ENCODE measurements at places on chromosomes 6 and 20.
A peak's percentile ranks its signal among the peaks of the same experiment; 100 is the strongest.

DNA sequence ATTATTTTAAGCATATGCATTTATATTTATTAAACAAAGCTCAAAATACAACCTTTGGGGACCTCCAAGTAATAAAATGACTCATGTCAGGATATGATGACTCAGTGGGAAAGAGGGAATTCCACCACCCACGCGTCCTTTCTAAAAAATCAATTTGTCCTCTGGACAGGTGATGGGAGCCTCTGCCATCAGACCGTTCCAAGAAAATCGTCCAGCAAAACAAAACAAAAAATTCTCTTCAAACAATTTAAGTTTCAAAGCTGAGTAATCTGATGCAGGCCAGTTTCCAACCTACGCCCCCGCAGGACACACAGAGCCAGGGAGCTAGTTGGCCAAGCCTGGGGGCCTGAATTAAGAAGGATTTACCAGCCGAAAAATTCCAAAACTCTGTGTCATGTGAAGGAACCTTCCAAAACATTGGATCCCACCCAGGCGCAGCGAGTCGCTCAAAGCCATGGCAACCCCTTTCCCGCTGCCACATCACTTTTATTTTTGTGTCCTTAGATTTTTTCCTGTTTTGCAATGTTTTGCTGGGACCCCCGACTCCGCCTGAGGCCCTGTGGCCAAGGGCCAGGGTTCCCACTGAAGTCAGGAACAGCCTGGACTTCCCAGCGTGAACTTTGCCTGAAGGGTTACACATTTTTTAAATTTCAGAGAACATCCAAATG is 95.3 kb downstream of the NFATC2 start:
- DNase-seq: no peak

DNA sequence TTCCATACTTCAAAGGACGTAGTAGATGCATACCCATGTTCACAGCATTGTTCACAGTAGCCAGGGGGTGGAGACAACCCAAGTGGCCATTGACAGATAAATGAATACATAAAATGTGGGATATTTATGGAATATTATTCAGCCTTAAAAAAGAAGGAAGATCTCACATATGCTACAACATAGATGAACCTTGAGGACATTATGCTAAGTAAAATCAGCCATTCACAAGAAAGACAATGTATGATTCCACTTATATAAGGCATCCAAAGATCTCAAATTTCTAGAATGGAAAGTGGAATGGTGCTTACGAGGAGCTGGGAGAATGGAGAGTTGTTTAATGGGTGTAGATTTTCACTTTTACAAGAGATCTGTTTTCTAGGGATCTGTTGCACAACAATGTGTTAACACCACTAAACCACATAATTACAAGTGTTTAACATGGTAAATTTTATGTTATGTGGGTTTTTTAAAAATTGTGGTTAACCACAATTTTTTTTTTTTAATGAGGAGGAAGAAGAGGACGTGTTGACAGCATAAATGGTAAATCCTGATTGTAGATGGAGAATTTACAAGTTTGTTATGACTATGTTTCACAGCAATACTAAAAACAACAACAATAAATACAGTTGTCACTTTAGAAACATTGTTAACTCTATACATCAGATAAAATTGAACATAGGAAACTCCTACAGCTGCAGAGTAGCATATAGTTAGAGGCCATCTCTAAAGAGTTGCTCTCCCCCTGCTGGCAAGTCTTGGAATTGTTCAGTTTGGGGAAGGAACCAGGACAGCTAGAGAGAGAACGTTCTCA is 41.6 kb downstream of the CCN2 start:
- no peak for DNase-seq

DNA sequence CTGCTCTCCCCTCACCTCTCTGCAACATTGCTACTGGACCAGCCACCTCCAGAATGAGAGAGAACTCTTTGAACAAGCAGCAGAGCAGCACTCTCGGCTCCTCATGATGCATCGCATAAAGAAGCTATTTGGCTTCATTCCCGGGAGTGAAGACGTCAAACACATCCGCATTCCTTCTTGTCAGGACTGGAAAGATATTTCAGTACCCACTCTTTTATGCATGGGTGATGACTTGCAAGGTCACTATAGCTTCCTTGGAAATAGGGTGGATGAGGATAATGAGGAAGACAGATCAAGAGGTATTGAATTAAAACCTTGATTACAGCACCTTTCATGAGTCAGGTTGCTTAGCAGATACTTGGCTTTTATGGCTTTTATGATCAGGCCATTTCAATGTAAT is 4.3 kb downstream of the CALHM4 start:
- DNase-seq: peak; percentile 28

- no peak for DNase-seq
Observed at GRCh38 chr6:13453771-13454251, 33.6 kb downstream of the GFOD1 start.

DNA sequence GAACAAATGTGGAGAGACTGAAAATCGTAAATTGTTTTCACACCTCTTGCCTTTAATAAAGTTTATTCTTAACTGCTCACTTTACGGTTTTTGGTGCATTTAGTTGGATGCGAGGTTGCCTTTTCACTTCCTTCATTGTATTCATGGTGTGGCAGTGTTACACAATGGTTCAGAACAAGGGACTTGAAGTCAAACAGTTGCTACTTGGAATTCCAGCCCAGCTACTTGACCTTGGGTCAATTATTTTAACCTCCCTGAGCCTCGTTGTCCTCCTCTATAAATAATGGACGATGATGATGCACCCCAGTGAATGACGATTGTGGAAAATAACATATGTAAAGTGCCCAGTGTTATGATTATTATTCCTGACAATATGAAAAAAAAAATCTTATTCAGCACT is 72.3 kb downstream of the CARMIL1 start:
- no peak for DNase-seq

DNA sequence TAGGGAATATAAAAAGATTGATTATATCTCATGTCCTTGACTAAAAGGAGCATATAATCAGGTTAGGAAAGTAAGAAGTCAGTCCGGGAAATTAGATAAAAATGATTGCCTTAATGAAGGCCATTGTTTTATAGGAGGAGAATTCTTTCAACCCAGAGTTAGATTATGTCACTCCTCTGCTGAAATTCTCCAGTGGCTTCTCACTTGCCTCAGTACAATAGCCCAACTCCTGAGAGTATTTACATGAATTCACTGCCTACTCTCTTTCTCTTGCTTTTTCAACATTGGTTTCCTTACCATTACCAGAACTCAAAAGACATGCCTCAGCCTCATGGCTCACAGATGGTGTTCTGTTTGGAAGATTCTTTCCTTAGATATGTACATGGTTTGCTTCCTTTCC is 114.9 kb downstream of the EPHA7 start:
- DNase-seq: no peak

- no peak for DNase-seq
Observed at GRCh38 chr6:35718911-35719381, 17.9 kb upstream of the ARMC12 start.

DNA sequence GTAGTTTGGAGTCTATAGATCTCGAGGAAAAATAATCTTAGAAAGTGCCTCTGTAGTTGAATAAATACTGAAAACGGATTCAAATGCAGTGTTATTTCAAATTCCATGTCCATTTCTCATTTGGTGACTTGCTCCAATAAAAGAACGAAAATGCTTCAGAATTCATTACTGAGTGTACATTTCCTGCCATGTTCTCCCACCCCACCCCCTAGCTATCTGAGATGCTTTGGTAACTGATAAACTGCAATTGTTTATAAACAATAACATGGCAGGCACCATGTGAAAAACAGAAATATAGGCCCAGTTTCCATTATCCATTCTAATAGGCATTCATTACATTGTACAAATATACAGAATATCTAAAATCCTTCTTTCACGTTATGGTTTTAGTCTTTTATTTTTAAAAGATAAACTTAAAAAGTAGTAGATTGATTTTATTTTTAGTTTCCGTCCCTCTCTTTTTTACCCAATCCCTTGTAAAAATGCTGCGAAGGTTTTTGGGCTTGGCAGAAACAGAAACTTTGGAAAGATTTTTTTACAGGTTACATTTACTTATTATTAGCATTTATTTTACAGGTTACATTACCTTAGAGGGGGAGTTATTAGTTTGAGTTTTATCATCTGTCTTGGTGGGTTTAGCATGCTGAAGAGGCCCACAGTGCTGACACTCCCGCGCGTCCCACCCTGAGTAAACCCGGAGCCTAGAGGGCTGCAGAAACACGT is 1.5 kb downstream of the FAM162B start:
- no peak for DNase-seq

DNA sequence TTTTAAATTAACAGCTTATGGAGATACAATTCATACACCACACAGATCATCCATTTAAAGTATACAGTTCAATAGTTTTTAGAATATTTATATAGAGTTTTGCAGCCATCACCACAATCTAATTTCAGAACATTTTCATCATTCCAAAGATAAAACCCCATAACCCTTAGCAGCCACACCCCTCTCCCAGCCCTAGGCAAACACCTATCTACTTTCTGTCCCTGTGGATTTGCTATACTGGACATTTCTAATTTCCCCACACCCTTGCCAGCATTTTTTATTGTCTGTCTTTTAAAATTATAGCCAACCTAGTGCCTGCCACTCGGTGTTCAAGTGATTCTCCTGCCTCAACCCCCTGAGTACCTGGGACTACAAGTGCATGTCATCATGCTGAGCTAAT is 23.0 kb upstream of the AKAP7 start:
- no peak for DNase-seq

DNA sequence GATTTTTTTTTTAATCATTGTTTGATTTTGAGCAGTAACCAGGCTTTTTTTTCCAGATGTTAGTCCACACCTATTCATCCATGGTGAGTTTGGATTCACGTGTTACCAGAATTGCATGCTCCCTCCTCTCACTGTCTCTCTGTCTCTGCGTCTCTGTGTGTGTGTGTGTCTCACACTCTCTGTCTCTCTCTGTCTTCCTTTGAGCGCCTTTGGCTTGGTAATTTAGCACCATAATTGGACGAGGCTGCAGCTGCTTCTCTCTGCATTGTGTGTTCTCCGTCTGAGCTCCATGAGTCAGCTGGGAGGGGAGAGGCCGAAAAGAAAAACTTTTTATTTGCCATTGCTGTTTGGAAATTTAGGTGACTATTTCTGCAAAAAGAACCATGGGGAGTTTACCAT is 3.4 kb downstream of the TFAP2B start:
- no peak for DNase-seq

- DNase-seq: no peak
Observed at GRCh38 chr20:38997622-38998021, 35.5 kb downstream of the DHX35 start.

- DNase-seq: no peak
Observed at GRCh38 chr6:5366941-5367340, 105.6 kb downstream of the FARS2 start.

GRCh38 chr6:38319256-38320212 is 320.2 kb downstream of the BTBD9 start:
- DNase-seq: no peak

- DNase-seq: no peak
Observed at GRCh38 chr6:3368685-3369084, 88.2 kb downstream of the SLC22A23 start.

- no peak for DNase-seq
Observed at GRCh38 chr20:21100578-21101452, 5.3 kb downstream of the LINC00237 start.

GRCh38 chr6:134730013-134730412 is 219.9 kb downstream of the ALDH8A1 start:
- no peak for DNase-seq

DNA sequence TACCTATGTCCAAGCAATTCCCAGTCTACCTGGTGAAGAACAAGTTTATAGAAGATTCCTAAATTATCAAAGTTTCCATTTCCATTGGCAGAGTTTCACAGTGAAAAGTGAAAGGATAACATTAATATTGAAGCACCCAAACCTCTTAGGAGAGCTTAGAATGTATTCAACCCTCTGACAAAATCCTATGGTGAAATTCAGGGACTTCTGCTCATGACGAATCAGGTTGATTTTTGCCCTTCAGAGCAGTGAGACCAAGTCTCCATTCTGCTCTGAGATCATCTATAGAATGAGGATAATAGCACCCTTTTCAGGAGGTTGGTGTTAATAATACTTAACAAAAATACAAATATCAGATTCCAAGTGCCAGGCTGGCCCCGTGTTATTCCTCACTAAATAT is 15.5 kb downstream of the SERPINB1 start:
- DNase-seq: no peak

- no peak for DNase-seq
Observed at GRCh38 chr6:150189122-150189521, 46.3 kb downstream of the PPP1R14C start.

GRCh38 chr6:21360336-21360735 is 233.2 kb upstream of the SOX4 start:
- DNase-seq: no peak

DNA sequence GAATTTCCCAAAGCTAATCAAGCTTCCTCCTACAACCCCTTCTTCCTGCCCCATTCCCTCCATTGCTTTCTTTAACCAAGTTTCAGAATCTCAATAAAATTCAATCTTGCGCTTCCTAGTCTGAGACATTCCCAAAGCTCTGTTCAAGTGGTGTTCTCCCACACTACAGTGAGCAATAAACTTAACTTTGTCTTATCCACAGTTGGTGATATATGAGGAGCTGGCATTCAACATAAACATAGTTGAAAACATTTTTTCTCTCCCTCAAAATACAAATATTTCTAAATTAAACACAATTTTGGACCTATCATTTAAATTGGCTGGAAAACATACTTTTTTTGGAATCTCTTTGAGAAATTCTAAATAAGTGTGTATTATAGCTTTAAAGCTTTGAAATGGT is 129.7 kb upstream of the HMGCLL1 start:
- DNase-seq: no peak

DNA sequence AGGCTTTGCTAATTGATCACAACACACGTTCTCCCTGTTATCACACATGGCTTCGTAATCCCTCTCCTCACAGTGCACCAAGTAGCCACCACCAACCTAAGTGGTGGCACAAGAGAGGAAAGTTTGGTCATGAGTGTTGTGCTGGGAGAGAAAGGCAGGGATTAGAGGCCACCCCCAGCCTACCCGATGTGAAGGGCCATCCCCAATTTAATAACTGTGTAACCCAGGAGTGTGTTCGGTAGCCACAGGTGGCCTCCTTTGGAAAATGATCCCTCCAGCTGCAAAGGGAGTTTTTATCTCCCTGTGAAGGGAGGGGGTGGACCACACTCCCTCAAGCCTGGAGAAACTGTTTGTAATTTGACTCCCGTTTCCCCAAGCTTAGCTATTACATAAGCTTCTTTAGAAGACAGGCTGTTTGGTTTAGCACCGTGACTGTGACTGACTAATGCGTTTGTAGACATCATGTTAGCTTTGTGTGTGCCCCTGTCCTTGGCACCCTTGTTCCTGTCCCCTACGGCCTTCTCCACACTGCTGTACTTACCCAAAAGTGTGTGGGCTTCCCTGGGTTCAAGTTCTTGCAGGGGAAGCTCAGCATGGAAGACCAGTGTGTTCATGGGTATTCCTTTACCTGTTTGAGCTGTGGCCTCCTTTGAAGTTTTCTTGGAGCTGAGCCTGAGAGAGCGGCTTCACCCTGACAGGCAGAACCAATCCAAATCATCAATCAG is 20.6 kb downstream of the PPP1R16B start:
- DNase-seq: peak; percentile 27

- DNase-seq: no peak
Observed at GRCh38 chr20:19451923-19452295, 239.5 kb downstream of the SLC24A3 start.

GRCh38 chr20:31829731-31830130 is 10.6 kb downstream of the MYLK2 start:
- DNase-seq: no peak
